CD4-positive, alpha-beta T cell treated with Interleukin-12 subunit alpha and Interleukin-12 subunit beta, for 1 hour (primary cell): ENCODE measurements at places on chromosomes 2 and 18.

DNA sequence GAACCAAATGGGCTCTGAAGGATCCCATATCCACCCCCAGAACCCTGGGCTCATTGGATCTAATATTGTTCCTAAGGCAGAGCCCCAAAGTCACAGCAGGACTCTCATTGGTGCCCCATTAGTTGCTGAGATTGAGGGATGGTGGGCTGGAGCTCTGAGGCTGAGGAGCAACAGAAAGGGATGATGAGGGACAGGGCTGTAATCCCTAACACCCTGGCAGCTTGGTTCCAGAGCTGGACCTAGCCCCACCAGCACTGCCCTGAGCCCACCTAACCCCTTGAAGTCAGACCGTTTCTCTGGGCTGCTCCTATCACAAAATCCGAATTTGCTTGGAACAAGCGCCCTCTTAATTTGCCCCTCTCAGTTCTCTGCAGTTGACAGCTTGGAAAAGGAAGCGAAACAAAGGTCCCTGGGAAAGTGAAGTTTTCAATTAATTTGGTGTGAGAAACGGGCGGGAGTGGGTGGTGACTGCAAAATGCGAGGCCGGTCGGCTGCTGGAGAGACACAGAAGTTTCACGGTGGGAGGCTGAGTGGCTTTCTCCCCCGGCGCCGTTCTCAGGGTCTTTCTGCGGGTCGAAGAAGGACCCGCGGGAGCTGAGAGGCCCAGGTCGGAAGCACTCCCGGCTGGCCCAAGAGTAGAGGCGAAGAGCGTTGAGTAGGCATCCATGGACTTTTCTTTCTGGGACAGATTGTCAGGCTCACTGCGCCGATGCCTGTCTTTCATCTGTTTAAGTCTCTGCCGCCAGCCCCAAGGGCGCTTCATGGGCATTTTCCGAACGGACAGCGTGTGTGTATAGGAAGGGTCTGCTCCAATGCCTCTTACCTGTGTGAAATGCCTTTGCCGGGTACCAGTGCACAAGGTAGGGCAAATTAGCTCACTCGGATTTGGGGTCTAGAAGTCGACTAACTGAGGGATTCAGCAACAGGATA lies 927 bp upstream of the HOXD13 start:
- DNase-seq, result no peak

DNA sequence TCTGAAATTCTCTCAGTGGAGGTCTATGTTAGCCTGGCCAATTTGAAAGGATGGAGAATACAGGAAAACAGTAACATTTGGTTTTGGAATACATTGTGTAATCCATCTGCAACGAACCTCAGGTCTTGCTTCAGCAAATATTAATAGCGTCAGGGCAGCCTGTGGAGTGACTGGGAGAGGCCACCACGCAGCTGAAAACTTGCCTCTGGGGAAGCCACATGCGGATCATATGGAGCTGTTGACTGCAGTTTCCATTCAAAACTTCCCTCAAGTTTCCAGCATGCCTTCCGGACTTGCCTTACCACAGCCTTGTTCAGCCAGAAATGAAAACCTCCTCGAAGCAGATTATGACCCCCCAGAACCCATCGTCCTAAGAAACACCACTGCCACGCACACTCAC lies 25.7 kb downstream of the BCL11A start:
- no peak for DNase-seq

- DNase-seq, result no peak
These were observed 98.9 kb downstream of the ABI2 start for GRCh38 chr2:203427061-203427460.

GRCh38 chr2:241592126-241592845 lies 33.7 kb downstream of the BOK start:
- DNase-seq, result no peak

DNA sequence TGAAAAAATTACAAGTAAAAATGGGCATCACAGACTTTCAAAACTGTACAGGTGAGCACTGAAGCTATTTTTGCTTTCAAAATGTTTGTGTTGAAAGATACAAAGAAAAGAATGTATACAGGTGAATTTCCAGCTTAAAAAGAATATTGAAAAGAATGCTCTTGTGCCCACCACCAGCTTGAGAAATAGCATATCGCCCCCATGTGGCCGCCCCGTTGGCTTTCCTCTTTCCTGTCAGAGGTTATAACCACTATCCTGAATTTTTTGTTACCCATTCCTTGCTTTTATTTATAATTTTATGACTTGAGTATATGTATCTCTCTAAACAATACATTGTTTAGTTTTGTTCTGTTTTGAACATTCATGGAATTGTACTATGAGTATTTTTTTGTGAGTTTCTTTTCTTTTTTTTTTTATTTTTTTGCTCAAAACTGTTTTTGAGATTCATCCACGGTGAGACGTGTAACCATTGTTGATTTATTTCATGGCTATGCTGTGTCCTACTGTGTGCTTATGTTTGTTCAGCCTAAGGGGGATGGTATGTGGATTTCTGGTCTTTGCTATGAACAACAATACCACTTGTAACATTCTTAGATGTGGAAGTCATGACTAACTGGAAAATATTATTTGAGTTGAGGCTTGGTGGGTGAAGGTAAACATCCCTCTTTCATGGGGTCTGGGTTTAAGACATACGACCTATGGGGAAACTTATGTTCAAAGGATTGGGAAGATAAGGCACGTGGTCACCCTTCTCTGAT lies 11.6 kb downstream of the TRPM8 start:
- DNase-seq, result no peak

DNA sequence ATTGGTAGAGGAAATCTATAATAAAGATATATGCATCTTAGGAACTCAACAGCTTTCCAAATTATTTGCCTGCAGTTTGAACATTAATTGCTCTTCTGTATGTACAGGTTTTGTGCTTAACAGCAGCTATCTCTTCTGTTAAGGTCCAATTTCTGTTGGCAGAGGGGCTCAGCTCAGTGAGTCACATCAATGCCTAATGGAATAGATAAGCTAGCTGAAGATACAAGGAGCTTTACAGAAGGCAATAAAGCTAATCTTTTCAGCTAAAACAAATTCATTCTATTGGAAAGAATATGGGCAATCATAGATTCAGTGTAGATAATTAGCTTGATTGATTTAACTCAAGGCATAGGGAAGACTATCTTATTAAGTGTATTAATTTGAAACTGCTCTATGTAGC lies 58.4 kb upstream of the UNC80 start:
- no peak for DNase-seq

- no peak for DNase-seq
These were observed 111.6 kb upstream of the TACR1 start for GRCh38 chr2:75310876-75311275.

GRCh38 chr2:241850544-241851324 lies 8.0 kb downstream of the PDCD1 start:
- no peak for DNase-seq

- no peak for DNase-seq
These were observed 136.7 kb upstream of the CWC22 start for GRCh38 chr2:180143633-180144337.

GRCh38 chr2:12603781-12604295 lies 112.9 kb upstream of the TRIB2 start:
- no peak for DNase-seq

DNA sequence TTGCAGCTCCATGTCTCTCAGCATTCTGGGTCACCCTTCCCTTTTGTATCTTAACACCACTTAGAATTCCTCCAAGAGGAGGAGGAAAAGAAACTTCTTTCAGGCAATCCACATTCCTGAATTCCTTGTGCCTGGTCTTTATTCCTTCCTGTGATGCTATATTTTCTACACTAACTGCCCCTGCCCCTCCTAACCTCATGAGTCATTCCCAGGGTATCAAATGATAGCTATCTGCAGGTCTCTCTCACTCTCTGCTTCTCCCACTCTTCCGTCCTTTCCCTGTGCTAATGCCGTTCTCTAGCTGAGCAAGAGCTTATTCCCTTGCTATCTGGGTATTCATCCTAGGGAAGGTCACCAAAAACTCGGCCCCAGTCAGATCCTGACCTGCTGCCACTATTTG lies 395.0 kb upstream of the TCF4 start:
- no peak for DNase-seq

- DNase-seq, result no peak
These were observed 5.1 kb upstream of the MBD2 start for GRCh38 chr18:54229421-54230059.

DNA sequence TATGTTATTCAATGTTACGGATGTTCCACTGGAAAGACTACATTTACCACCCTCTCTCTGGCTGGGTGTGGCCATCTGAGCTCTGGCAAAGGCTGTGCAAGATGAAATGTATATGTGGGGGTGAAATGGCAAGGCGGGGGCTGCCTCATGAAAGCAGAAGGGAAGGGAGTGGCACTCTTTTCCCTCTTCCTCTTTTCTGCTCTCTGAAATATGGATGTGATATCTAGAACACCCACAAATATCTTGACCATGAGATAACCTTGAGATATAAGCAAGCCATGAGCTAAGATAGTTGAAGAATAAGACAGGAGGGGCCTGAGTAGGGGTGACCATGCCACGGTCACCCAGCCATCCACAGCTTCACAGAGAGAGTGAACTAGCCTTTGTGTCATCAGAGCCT lies 367.8 kb upstream of the ID2 start:
- DNase-seq, result no peak

DNA sequence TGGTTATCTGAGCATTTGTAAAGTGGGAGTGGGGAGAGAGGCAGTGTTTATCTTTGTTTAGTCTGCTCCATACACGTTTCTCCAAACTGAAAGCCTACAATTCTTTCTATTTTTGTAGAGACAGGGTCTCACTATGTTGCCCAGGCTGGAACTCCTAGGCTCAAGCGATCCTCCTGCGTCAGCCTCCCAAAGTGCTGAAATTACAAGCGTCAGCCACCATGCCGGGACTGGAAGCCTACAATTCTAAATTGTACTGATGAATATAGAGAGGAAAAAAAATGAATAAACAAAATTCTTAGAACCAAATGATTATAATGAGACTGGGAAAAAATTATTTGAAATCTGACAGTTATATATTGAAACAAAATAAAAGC lies 1.4 kb upstream of the ZFAND2B start:
- DNase-seq, result no peak

GRCh38 chr2:238692562-238692961 lies 155.3 kb upstream of the TWIST2 start:
- no peak for DNase-seq

GRCh38 chr2:33607251-33607721 lies 8.2 kb upstream of the FAM98A start:
- no peak for DNase-seq

GRCh38 chr2:234880551-234881211 lies 71.1 kb upstream of the SH3BP4 start:
- no peak for DNase-seq

- DNase-seq, result no peak
These were observed 34.8 kb downstream of the SNTG2 start for GRCh38 chr2:985317-985898.

- DNase-seq, result no peak
These were observed 10.6 kb upstream of the BIN1 start for GRCh38 chr2:127117603-127118002.

DNA sequence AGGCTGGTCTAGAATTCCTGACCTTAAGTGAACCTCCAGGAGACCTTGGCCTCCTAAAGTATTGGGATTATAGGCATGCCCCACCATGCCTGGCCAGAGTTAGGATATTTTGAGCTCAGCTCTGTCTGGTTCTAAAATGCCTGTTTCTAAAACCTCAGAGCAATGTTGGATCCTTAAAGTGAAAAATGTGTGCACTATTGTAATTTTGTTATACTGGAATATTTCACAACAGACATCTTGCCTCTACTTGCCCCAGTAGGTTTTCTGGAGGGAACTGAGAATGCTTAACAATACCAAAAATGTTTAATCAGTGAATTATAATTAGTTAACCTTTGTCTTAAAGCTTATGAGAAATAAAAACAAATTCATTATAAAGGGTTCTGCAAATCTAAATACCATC lies 144.6 kb upstream of the CCDC195 start:
- DNase-seq, result no peak

DNA sequence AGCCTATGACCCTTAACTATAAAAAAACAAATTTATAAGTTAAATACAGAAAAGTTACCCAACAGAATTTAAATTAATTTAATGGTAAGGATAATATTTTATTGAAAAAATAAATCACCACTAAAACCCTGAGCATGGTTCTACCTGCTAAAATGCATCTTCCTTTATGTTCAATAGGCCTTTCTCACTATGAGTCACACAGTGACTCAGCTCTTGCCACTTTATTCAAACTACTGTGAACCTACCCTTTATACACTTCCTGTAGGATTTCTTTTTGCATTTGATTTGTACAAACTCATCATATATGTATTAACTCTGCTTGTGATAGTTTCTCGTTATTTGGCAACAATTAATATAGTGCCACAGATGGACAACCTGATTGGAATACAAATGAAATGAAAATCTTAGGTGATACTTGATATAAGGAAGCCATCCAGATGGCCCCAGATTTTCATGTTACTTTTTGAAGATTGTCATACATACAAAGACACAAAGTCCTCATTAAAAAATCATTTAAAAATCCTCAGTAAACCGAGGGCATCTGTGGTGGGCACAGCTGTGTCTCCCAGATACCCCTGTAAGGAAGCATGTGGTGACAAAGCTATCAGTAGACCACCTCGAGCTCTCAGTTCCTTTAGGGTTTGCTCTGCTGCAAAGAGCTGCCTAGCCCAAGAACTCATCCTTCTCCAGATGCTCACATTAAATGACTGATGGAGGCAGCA lies 55.2 kb upstream of the COBLL1 start:
- no peak for DNase-seq

GRCh38 chr2:95760806-95761525 lies 169.2 kb downstream of the TRIM43 start:
- DNase-seq, result no peak

DNA sequence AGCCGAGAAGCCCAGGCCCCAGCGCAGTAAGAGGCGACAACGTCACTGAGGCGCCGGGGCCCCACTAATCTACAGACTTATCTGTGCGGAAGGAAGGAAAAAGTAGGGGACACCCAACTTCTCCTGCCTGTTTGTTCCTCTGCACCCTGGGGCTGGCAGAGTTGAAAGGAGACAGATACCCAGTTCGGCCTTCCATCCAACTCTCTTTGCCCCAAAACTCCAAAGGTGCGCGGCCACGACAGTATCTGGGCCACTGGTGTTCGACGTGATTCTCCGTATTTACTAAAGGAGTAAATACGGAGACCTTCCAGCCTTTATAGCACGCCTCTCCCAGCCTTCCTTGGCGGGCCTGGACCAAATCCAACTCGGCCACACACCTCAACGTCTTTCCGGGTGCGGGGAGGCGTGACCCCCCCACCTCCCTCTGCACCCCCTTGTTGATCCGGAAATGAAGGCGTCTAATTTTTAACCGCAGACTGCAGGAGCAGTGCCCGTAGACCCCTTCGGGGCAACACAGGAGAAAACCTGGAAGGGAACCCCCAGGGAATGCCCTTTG lies 1.6 kb downstream of the SMAD7 start:
- peak; percentile 71 for DNase-seq

DNA sequence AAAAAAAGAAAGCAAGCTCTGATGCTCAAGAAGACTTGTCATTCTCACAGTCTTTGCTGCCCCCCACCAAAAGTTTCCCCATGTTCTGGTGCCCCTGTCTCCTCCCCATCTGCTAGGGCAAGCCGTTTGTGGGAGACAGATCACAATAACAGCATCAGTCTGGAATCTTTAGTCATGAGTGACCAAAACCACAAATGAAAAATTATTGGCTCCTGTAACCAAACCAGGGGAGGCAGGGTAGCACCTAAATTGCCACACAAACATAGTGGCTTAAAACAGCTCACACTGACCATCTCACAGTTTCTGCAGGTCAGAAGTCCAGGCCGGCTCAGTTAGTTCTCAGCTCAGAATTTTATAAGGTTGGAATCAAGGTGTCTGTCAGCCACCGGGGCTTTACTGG lies 9.1 kb upstream of the B3GNT7 start:
- no peak for DNase-seq

- DNase-seq, result no peak
These were observed 76.1 kb downstream of the MBP start for GRCh38 chr18:77056344-77057005.

GRCh38 chr2:232343821-232344220 lies 34.7 kb upstream of the ALPP start:
- DNase-seq, result no peak

GRCh38 chr2:217731805-217732204 lies 271.0 kb downstream of the TNS1 start:
- no peak for DNase-seq
